ENCODE measurements at places on chromosomes 2 and 18.
A peak's percentile ranks its signal among the peaks of the same experiment; 100 is the strongest.

- no peak for DNase-seq
These were observed 104.8 kb upstream of the WDR75 start for GRCh38 chr2:189336276-189336975.

DNA sequence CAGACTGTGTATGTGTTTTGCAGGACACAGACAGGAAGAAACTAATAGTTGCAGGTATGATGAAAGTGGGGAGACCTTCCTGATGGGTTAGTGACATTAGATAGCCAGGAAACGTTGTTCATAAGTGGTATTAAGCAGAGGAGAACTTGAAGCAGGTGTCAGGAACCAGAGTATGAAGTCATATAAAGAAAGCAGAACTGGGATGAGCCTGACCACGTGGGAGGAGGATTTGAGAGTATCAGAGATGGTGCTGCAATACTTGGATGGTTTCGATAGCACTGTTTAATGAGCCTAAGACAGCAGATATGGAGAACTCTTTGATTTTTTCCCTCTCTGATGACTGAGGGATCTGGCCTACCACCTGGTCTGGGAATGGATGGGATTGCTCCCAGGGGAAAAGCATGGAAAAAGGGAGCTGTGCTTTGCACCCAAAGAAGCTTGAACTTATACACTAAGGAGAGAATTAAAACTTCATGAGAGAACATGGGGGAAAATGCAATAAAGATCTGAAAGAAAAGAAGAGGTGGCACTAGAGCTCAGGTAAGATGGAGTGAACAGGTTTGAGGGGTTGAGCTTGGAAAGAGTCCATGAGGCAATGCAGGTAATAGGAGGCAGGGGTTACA lies 226.0 kb upstream of the LRRTM1 start:
- DNase-seq: no peak

GRCh38 chr2:230717600-230717999 lies 5.0 kb downstream of the CAB39 start:
- DNase-seq: no peak

DNA sequence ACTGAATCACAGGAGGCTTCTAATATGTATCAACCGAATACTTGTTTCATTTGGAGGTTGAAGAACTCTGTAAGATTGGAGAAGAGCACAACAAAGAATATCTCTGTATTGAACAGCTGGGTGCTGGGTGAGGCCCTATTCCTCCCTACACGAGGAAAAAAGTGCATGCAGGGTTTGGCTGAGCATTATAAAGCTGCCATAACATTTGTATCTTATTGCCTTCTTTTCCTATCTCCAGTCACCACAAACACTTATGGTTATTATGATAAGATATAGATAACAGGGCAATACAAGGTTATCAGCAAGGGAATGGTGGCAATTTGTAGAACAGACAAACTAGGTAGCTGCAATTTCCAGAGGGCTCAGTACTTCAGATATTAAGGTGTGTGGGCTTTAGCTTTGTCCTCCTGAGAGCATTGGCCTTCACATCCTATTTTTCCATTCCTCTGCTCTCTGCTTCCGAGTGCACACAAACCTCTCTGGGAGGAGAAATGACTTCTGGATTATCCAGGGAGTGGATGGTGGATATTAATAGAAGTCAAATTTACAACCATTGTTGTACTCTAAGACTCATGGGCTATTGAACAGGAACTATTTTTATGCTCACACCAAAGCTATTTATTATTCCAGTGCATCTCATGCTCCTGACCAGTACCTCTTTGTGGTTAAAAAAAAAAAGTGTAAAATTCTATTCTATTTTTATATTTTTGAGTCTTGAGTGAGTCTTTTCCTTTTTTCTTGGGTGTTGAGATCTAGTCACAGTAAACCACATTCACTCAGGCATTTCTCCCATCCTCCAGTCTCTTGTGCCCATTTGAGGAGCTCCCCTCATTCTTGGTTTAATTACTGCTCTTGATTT lies 248.4 kb downstream of the ETAA1 start:
- no peak for DNase-seq

DNA sequence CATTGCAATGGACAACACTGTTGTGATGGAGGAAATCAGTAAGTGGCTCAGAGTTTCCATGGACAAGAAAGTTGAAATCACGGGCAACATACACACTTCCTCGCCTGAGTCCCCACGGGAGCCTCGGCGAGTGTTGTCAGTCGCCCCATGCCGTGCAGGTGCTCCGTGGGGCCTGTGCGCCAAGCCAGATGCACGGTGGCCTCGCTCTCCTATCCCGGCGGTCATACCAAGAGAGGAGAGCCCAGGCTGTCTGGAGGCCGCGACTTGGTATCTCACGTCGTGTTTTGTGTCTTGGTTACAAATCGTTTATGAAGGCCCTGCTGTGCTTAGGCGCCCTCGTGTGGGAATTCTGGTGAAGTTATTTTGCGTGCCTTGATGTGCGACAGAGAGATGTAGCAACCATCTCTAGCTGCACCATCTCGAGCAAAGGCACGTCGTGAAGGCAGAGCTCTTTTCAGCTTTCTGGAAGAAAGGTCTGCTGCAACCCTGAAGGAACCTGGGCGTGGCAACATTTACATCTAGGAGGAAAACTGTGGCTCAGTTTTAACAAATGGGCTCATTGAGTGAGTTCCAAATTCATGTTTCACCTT lies 21.8 kb downstream of the ATG4B start:
- peak; percentile 81 for DNase-seq

- DNase-seq: no peak
These were observed 20.6 kb upstream of the ZNF804A start for GRCh38 chr2:184577743-184578142.

DNA sequence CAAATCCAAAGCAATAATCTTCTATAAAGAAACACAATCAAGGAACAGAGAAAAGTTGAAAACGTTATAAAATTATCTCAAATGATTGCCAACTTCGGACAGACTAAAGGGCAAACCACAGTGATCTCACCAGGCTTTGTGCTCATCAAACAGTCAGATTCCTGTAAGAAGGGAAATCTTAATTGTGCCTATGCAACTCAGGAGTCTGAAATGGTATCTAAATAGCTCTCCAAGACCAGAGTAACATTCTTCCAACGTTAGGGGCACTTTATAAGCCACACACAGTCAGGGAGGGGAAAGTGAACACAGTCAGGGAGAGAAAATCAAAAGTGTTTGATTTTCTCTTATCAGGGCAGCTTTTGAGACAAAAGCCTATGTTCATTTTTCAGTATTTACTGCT lies 29.4 kb downstream of the PLEKHM3 start:
- DNase-seq: no peak

- DNase-seq: no peak
These were observed 8.2 kb upstream of the TOGARAM2 start for GRCh38 chr2:28972778-28973335.

GRCh38 chr2:42238644-42239288 lies 69.6 kb downstream of the EML4 start:
- DNase-seq: peak; percentile 81

DNA sequence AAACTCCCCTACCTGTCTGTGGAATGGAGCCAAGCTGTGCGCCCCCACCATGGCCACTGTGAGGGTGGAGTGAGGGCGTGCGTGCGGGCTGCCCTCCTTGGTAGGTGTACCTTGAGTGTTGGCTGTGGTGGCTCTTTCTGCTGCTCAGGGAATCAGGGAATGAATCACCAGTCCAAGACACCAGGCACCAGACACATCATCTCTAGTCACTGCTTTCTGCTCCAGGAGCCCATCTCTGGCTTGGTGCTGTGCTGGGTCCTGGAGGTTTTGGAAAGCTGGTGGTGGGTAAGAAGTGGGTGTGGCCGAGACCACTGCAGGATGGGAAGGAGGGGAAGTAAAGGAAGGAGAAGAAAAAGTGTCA lies 209.9 kb downstream of the SEPTIN10 start:
- no peak for DNase-seq

DNA sequence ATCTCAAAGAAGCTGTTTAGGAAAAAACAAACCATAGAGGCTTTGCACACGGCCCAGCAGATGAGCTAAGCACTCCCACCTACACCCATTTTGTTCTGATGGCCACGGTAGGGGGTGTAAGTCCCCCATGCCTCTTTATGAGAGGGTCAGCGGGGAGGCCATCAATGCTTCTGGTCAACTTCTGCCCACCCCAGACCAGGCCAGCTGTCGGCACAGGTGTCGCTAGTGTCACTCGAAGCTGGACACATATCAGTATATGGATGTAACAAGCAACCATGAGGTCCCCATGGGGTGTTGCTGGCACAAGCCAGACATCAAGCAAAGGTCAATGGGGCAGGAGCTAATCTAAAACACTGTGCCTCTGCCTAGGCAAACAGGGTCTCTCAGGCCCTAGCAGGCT lies 23.7 kb upstream of the SLC35F6 start:
- DNase-seq: no peak

GRCh38 chr2:27942612-27943547 lies 52.4 kb downstream of the BABAM2 start:
- DNase-seq: no peak

DNA sequence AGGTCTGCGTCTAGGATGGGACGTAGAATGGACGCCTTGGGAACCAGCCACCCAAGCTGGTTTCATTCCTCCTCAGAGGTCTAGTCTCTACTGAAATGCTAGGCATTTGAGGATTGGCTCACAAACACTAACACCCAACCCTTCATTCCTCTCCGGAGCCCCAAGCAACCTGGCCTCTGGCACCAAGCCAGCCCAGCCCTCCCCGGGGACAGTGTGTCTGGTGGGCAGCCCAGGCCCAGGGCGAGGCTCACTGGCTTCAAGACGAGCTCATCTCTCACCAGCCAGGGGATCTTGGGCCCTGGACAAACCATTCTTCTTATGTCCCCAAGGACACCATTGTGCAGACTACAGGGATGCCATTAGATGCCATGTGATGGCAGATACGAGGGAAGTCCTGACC lies 182.5 kb downstream of the CTIF start:
- DNase-seq: no peak

GRCh38 chr2:216717491-216717901 lies 22.1 kb upstream of the IGFBP5 start:
- peak; percentile 82 for DNase-seq

GRCh38 chr2:74364533-74365505 lies 15.3 kb downstream of the DCTN1 start:
- no peak for DNase-seq

DNA sequence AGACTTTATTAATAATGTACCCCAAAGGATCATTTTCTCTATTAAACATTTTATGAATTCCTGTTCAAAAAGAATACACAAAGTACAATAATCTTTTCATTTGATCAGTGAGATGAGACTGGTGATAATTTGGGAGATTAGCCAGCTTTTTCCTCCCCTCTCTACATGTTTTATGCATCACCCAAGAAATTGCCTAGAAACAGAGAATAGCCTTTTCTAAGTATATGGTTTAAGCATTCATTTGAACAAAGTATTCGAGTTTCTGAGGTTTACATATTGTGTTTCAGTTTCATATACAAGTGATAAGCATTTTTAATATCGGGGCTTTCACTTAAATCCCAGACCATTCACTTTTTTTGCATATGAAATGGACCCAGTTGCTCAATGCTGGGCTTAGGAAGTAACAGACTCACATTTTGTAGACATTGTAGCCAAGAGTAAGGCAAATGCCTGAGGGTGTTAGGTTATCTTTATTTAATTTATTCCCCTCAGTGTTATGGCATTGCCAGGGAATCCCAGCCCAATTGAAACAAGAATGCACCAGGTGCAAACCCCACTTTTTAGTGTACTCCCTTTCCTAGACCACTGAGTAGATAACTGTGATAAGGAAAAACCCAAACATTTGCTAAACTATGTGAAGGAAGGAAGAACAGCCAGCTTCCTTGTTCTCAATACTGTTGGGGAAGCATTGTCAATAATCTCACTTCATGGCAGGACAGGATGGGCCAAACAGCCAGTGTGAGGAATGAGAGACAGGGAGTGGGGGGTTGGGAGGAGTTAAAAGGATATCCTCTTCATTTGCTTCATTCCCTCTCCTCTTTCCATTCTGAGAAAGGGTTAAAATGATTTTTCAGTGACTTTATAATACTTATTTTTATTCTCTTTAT lies 3.5 kb downstream of the CPO start:
- DNase-seq: no peak

DNA sequence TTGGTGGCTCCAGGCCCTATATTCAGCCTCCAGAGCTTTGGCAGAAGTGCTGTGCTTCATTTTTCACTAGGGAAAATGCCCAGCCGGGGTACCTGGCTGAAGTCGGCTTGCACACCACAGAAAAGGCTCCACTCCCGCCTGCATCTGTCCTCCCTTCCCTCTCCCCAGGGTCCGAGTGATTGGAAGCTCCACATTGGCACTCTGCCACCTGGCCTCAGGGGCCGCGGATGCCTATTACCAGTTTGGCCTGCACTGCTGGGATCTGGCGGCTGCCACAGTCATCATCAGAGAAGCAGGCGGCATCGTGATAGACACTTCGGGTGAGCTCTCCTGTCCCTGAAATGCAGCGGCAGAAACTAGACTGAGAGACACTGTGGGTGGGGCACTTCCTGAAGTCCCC lies 47.4 kb downstream of the IMPA2 start:
- DNase-seq: no peak

DNA sequence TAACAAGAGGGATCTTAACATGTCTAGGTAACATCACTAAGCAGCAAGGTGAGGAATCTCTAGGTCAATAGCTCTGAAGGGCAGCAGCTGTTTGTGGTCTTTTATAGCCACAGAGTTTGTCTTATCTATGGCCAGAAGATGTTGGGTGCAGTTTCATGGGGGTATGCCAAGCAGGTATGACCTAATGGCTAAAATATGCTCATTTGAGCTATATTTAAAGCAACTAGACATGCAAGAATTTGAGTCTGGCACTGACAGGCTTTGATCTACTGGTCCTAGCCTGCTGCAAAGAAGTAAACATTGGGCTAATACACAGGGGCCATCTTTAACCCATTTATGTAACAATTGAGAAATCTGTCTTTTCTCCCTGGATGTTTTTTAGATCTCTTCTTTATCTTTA lies 13.9 kb upstream of the UGP2 start:
- DNase-seq: peak; percentile 95

GRCh38 chr2:159526433-159526832 lies 89.9 kb downstream of the BAZ2B start:
- DNase-seq: no peak

DNA sequence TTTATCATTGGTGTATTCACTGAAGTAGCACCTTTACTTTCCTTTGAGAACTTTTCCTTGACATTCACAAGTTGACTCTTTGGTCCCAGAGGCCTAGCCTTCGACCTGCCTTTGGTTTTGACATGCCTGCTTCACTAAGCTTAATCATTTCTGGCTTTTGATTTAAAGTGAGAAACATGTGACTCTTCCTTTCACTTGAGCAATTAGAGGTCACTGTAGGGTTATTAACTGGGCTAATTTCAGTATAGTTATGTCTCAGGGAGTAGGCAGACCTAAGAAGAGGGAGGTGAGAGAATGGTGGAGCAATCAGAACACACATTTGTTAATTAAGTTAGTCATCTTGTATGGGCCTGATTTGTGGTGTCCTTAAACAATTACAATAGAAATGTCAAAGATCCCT lies 1040.7 kb upstream of the SLC39A10 start:
- no peak for DNase-seq

DNA sequence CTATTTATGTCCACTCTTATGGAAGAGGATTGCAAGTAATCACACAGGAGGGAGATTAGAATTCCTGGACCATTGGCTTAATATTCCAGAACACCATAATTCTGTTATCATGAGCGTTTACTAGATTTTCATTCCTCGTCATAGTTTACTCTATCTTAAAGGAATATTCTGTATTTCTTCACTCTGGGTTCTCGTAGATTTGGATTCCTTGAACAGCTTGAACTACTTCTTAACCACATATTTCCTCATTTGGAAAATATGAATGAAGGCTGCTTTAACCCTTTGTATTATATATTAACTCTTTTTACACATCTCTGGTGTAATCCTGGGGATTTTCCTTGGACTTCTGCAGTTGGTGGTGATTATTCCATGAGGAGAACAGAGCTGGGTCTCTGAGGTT lies 46.3 kb upstream of the CCBE1 start:
- DNase-seq: no peak

- no peak for DNase-seq
These were observed 365.5 kb upstream of the SYT4 start for GRCh38 chr18:43642727-43643330.
